GM13977 (cell line): ENCODE measurements at places on chromosomes 6 and 20.
A peak's percentile ranks its signal among the peaks of the same experiment; 100 is the strongest.

- DNase-seq: no peak
Measured at GRCh38 chr6:56862415-56863175, 92.3 kb upstream of the BEND6 start.

GRCh38 chr6:156948807-156949206 lies 171.6 kb downstream of the ARID1B start:
- DNase-seq: no peak

GRCh38 chr6:157791450-157791849 lies 31.6 kb upstream of the SNX9 start:
- no peak for DNase-seq

DNA sequence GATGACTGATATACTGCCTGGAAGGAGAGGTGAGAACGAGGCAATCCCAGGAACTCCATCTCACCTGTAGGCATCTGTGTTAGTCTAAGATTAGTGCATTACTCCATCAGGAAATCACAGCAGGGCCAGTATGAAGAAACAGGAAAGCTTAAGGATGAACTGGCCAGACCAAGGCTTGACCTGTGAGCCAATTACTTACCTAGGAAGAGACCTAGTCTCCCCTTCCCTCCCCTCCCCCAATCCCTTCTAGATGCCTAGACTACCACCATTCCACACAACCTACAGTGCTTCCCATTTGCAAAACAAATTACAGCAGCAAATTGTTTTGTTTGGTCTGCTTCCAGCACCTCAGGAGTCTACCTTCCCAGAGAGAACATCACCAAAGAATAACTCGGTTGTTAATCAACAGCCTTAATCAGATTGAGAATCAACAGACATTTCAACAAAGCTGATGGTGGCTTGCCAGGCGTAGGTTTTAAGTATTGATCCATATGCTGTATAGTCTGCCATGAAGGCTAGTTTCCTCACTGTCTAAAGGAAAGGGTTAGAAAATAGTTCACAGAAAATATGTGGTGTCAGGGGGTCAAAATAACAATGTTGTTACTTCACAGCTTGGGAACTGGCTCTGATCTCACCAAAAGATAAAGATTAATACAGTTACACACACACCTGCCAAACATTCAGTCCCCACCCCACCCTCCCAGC lies 10.1 kb downstream of the PKHD1 start:
- DNase-seq: no peak

DNA sequence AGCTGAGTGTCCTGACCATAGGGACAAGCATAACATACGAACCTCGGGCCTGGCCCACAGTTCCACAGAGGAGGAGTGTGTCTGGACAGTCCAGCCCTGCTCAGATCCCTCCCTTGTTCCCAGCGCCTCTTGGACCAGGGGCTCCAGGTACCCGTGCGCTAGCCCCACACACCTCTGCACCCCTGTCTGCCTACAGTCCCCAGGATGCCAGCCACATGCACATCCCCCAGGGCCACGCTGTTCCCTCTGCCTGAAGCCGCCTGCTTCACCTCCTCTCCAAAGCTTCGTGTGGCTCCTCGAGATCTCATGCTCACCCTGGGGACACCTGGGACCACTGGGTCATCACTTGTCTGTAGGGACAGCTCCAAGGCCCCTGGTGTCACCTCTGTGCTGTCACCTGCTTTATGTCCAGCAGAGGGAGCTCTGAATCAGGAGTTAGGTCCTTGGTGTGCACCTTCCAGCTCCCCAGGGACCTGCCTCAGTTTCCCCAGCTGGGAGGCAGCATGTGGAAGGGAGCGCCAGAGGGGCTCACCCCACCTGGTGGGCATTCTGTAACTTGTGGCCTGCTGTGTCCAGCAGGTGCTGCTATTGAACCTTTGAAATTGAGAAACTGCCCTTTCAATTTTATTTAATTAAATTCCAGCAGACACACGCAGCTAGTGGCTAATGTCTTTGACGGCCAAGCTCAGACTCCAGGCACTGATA lies 7.3 kb upstream of the YTHDF1 start:
- DNase-seq: peak; percentile 74

DNA sequence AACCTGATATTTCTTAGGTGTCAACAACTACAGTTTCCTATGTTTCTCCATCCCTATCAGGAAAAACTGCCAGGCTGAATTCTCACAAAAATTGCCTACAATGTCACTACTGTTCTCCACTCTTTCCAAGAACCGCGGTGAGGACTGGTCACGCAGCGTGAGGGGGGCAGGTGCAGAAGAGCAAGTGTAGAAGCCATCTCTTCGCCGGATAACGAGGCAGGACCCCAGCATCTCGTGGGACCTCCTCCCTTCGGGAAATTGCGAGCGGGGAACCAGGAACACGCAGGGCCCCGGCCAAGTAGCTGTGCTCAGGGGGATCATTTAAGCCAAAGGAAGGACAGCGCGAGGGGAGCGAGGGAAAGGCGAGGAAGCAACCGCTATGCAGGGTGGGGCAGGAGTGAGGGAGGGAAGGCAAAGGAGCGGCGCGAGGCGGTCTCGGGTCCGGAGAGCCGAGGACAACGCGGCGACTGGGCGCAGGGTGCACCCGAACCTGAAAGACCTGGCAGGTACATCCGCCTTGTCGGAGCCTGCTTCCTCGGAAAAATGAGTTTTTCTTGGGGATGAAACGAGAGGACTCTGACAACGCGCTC lies 559 bp downstream of the APMAP start:
- no peak for DNase-seq
